ENCODE measurements at places on chromosomes 7 and 10.
A peak's percentile ranks its signal among the peaks of the same experiment; 100 is the strongest.

- no peaks in the 10 kb centered on the region for H3K36me3 ChIP-seq
- DNase-seq = no peak
- H3K27ac ChIP-seq = no peak overlapping the region
- H3K4me3 ChIP-seq = peak overlapping the region; percentile 63
- peaks cover 84% of the 10 kb centered on the region for H3K27me3 ChIP-seq
- H3K4me1 ChIP-seq = peaks cover 24% of the 10 kb centered on the region
Measured at GRCh38 chr10:93074597-93075368, 1.1 kb downstream of the CYP26A1 start.

GRCh38 chr7:50210706-50211115, 93.8 kb upstream of the IKZF1 start:
- no peaks in the 10 kb centered on the region for H3K27me3 ChIP-seq
- H3K36me3 ChIP-seq = peaks cover 17% of the 10 kb centered on the region
- H3K4me3 ChIP-seq = no peak overlapping the region
- DNase-seq = peak; percentile 23

- no peaks in the 10 kb centered on the region for H3K4me1 ChIP-seq
- DNase-seq = no peak
- H3K27me3 ChIP-seq = no peaks in the 10 kb centered on the region
- H3K36me3 ChIP-seq = no peaks in the 10 kb centered on the region
- no peak overlapping the region for H3K27ac ChIP-seq
Measured at GRCh38 chr7:118054529-118054928, 129.4 kb upstream of the LSM8 start.

GRCh38 chr7:155227004-155227787, 70.5 kb upstream of the INSIG1 start:
- H3K4me3 ChIP-seq = no peak overlapping the region
- no peak for DNase-seq
- H3K4me1 ChIP-seq = peaks cover 5% of the 10 kb centered on the region
- no peaks in the 10 kb centered on the region for H3K27me3 ChIP-seq
- no peaks in the 10 kb centered on the region for H3K36me3 ChIP-seq
- H3K27ac ChIP-seq = no peak overlapping the region

DNA sequence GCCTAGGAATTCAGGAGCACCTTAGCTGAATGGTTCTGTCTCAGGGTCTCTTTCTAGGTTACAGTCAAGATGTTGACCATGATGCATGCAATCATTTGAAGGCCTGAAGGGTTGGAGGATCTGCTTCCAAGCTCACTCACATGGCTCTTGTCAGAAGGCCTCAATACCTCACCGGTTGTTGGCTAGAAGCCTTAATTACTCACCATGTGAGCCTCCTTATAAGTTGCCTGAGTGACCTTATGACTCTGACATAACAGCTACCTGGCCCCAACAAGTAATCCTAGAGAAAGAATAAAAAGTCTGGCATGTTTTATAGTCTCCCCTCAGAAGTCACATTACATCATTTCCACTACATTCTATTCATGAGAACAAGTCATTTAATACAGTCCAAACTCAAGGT, 3.4 kb upstream of the C1GALT1 start:
- no peaks in the 10 kb centered on the region for H3K27me3 ChIP-seq
- peaks cover 39% of the 10 kb centered on the region for H3K36me3 ChIP-seq
- peaks cover 29% of the 10 kb centered on the region for H3K4me1 ChIP-seq
- no peak overlapping the region for H3K4me3 ChIP-seq

DNA sequence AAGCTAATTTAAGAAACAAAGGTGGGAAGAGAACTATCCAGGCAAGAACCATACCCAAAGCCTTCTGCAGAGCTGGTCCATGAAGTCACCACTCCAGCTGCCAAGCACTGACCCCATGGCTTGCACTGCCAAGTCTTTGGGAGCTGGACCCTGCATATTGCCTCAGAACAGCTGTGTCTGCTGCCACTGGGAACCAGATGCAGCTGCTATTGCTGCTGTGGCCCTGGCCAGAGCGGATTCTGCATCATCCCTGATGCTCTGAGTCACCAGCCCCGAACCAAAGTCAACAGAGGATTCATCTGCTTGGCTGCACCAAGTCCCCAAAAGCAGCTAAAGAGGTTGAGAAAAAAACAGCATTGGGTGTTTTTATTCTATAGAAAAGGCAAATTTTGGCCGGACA, 39.2 kb upstream of the GSAP start:
- no peaks in the 10 kb centered on the region for H3K36me3 ChIP-seq
- DNase-seq = no peak
- no peaks in the 10 kb centered on the region for H3K4me1 ChIP-seq
- no peak overlapping the region for H3K4me3 ChIP-seq
- no peak overlapping the region for H3K27ac ChIP-seq
- H3K27me3 ChIP-seq = peaks cover 7% of the 10 kb centered on the region

DNA sequence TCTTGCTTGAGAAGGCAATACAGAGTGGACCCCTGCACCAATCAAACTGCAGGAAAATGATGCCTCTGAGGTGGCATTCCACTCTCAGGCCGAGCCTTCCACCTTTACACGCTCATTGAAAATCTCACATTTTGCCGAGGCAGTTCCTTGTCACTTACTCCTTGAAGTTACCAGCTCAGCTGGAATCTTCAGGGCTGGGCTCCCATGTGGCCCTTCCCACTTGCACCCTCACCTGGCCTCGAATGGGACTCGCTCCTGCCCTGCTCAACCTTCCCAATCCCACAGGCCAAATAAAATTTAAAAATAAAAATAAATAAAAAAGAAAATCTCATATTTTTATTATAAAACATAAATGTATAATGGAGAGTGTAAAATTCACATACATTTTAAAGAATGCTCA, 790.7 kb upstream of the COBL start:
- H3K27me3 ChIP-seq = no peaks in the 10 kb centered on the region
- no peak overlapping the region for H3K27ac ChIP-seq
- H3K4me1 ChIP-seq = no peaks in the 10 kb centered on the region
- H3K36me3 ChIP-seq = no peaks in the 10 kb centered on the region
- no peak for DNase-seq

DNA sequence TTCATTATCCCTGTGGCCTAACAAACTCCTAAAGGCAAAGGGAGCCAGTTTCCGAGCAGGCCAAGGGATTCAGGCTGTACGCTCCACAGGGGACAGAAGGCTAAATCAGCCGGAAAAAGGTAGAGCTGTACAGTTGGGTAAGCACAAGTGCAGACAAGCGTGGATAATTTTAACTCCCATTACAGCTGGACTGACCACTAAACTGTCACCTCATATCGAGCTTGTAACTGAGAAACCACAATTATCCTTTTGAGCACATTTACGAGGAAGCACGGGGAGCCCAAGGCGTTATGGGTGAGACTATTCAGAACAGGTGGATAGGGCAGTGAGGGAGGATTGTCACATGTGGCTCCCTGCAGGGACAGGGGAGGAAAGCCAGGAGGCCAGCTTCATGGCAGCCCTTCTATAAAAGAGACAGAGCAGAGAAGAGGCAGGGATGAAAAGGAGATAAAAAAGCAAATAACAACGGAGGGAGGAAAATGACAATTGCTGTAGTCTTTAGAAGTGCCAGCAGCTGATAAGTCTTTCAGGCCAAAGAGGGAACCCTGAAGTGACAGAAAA, 288.0 kb downstream of the FGFR2 start:
- no peak overlapping the region for H3K27ac ChIP-seq
- H3K4me1 ChIP-seq = no peaks in the 10 kb centered on the region
- no peaks in the 10 kb centered on the region for H3K36me3 ChIP-seq
- no peak for DNase-seq
- H3K4me3 ChIP-seq = no peak overlapping the region
- H3K27me3 ChIP-seq = no peaks in the 10 kb centered on the region

- no peak overlapping the region for H3K4me3 ChIP-seq
- H3K36me3 ChIP-seq = no peaks in the 10 kb centered on the region
- no peak overlapping the region for H3K27ac ChIP-seq
- DNase-seq = no peak
- H3K27me3 ChIP-seq = no peaks in the 10 kb centered on the region
Measured at GRCh38 chr10:51270936-51271530, 196.7 kb downstream of the PRKG1 start.

DNA sequence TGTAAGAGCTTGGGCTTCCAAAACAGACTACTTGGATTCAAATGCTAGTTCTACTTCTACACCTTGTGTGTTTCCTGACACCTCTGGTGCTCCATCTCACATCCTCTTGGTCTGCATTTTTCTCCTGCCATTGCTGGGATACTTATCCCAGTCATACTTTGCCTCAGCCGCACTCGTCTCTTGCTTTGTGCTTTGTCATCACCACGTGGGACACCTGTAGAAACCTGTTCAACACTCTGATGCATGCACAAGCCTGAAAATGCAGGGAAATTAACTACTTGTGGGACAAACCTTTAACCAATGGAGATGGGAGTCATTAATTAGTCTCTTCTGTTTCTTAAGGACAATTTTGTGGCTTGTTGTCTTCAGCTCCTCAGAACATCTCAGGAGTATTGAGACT, 94.2 kb upstream of the PHYHIPL start:
- H3K4me3 ChIP-seq = no peak overlapping the region
- no peak for DNase-seq
- H3K27ac ChIP-seq = no peak overlapping the region

DNA sequence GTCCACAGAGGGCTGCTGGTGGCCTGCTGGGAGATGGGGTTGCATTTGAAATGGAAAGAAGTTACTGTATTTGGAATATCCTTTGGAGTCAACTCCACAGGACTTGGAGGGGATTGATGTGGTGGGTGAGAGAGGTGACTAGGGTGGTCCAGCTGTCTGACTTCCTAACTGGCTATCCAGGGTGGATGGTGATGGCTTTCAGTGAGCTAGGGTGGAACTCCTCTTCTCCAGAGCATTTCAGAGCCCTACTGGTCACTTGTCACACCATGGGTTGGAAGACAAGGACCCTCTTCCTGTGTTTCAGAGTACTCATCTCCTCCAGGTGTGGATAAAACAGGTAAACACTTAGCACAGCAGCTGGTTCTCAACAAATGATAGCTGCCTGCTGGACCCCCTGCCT, 3.3 kb upstream of the ADAMTS14 start:
- no peaks in the 10 kb centered on the region for H3K36me3 ChIP-seq
- peaks cover 6% of the 10 kb centered on the region for H3K4me1 ChIP-seq
- H3K4me3 ChIP-seq = no peak overlapping the region
- no peak overlapping the region for H3K27ac ChIP-seq
- H3K27me3 ChIP-seq = peaks cover 39% of the 10 kb centered on the region
